ENCODE measurements at places on chromosomes 7 and 10.

- no peak for DNase-seq
Measured at GRCh38 chr10:121096617-121097431, 245.7 kb downstream of the WDR11 start.

DNA sequence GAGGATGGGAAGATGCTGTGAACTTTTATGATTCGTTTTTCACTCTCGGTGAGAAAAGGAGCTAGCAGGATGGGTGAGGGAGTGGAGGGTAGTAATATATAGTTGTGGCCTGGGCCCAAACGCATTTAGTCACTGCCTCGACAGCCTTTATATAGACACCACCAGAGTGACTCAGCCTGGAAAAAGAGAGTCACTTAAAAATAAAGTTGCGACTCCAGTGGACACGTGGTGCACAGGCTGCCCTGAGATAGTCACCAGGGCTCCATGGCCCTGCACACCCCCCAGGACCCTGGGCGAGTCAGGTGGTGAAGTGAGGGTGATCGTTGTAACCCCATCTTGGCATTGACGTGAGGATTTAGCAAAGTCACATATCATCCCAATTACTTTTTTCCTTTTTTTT lies 106.7 kb downstream of the CUX1 start:
- no peak for DNase-seq

GRCh38 chr10:129905553-129905952 lies 58.5 kb downstream of the EBF3 start:
- no peak for DNase-seq

- DNase-seq, result no peak
Measured at GRCh38 chr7:31004393-31004792, 40.6 kb downstream of the GHRHR start.

- DNase-seq, result no peak
Measured at GRCh38 chr10:71638064-71638821, 81.3 kb downstream of the C10orf105 start.

DNA sequence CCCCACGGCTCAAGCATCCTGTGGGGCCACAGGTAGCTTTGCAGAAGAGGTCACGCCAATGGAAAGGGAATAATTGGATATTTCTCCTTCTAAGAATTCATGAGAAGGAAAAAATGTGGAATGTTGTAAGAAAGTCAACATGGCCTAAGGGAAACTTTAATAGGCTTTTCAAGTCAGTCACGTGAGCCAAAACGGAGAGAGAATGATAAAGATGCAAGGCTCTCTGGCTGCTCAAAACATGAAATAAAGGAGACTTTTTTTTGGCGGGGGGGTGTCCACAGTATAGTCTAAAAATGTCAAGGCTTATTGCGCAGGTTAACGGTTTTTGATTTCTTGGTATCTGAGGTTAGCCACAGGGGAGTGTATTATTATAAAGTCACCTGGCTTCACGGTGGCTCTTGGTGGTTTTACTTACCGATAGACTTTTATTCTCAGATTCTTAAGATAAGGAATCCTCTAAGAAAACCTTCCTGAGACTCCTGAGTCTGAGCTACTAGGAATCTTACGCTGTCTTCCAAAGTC lies 148.1 kb downstream of the ARHGAP21 start:
- no peak for DNase-seq

GRCh38 chr7:2757361-2757903 lies 69.4 kb downstream of the AMZ1 start:
- DNase-seq, result no peak

DNA sequence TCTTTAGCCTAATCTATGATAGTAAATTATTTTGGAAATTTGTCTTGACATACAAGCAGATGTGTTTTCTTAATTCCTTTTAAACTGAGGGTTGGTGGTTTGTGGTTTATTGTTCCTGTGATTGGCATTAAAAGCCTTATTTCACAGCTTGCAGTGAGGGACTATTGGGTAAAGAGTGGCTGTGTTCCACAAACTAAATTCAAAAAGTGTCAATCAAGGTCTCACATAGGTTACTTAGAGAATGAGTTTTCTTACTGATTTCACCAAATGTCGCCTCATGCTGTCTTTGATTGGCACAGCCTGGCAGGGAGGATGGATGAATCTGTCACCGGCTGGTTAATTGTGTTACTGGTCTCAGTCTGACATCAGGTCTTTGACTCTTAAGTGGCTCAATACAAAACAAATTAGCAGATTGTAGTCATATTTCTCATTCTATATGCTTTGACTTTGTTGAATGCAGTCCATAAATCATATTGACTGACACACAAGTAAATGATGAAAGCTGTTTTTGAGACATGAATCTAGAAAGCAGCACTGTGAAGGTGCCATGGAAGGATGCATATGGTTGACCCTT lies 66.8 kb upstream of the CYP26C1 start:
- DNase-seq, result no peak

- DNase-seq, result no peak
Measured at GRCh38 chr7:137036768-137037167, 168.3 kb downstream of the CHRM2 start.

DNA sequence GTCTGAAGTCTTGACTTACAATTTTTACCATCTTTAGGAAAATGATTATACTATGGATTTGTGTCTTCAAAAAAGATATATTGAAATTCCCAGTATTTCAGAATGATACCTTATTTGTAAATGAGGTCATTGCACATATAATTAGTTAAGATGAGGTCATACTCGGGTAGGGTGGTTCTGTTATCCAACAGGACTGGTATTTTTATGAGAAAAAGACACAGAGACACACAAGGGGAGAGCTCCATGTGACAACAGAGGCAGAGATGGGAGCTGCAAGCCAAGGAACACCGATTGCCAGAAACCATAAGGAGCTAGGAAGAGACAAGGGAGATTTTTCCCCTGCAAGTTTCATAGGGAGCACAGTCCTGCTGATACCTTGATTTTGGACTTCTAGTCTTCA lies 356.9 kb downstream of the ARL4A start:
- no peak for DNase-seq

DNA sequence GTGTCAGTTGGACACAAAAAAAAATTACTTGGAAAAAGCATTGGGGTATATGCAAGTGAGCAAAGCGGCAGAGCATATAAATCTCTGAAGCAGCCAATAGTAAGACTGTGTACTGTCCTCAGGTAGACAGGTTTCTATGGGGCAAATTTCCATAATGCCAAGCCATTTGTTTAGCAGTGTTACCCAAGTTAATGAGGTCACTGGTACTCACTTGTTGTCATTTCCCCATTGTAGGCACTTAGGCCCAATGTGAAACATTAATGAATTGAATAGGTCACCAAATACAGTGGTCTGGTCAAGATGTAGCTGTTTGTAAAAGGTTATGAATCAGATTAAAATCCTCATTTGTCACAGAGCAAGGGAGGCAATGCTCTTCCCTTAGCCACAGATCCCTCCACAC lies 27.5 kb downstream of the HOXA1 start:
- DNase-seq, result no peak

- no peak for DNase-seq
Measured at GRCh38 chr10:70918851-70919530, 30.6 kb upstream of the PCBD1 start.

GRCh38 chr10:73771722-73772280 lies 10.0 kb upstream of the CHCHD1 start:
- DNase-seq, result peak; percentile 68

DNA sequence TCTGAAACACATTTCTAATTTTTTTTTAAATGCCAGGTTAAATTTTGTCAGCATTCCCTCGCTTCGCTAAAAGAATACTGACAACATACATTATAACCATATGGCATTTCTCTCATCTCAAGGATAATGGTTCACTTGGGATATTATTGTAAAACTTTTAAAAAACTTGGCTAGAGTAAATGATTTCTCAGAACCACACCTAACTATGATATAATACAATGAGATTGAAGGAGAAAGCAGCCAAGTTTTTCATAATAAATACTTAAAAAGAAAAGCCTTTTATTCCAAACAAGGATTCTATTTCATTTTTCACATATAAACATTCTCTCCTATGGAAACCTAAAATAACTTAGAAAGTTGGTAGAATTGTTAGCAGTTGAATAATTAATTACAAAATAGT lies 413.9 kb downstream of the HGF start:
- DNase-seq, result no peak

DNA sequence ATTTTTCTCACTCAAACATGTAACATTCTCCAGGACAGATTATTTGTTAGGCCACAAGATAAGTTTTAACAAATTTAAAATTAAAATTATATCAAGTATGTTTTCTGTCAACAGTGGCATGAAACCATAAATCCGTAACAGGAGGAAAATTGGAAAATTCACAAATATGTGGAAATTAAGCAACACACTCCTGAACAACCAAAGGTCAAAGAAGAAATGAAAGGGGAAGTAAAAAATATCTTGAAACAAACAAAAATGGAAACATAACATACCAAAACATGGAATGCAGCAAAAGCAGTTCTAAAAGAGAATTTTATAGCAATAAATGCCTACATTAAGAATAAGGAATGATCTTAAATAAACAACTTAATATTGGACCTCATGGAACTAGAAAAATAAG lies 147.3 kb downstream of the ZEB1 start:
- no peak for DNase-seq

DNA sequence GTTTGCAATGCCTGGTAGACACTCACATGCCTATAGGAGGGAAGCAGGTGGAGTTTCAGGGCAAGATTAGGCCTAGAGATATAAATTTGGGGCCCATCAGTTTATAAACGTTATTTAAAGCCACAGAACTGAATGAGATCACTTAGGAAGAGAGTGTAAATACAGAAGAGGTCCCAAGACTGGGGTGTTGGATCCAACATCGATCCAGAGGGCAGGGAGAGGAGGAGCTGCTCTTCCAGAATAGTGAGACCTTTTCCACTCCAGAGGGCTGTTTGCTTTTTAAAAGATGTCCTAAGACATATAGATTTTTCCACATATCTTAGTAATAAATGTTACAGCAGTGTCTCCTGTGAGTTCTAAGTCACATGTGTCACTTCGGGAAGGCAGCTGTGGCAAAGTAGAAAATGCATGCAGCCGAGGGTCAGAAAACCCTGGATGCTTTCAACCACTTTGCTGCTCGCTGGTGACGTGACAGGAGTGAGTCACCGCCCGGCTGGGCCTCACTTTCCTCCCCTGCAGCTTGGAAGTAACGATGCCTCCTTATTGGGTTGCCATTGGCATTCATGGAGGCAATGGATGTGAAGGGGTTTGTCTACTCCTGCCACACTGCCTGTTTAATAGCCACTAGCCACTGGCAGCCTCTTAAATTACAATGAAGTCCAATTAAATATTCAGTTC lies 95.4 kb downstream of the TRIL start:
- no peak for DNase-seq

GRCh38 chr10:10125676-10126075 lies 892.0 kb upstream of the CELF2 start:
- no peak for DNase-seq
